Breast epithelium (tissue), 4 donors: ENCODE measurements at places on chromosomes 3 and 15. TPM values are rescaled to one million over a fixed set of nuclear protein-coding genes. Genes with fewer than 3 reads are reported as not detected.

Gene REC114
- not detected for total RNA-seq

Gene CCNB2
- 0.29 TPM for total RNA-seq

- no peak for DNase-seq
Observed at GRCh38 chr15:69265347-69265955, 33.3 kb upstream of the PAQR5 start.

DNA sequence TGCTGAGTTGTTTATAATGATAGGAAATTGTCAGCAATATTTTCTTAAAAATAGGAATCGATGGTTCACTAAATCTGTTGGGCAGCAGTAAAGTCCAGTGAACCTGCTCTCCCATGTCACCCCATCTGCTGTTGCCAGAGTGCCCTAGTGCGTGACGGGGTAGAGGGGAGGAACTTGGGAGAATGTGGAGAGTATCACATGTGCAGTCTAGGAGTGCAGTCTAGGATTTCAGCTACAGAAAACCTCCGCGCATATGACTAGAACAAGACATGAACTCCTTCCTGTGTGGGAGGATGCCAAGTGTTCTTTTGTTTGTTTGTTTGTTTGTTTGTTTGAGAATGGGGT is 74.6 kb upstream of the ACAD9 start:
- DNase-seq, result no peak

DNA sequence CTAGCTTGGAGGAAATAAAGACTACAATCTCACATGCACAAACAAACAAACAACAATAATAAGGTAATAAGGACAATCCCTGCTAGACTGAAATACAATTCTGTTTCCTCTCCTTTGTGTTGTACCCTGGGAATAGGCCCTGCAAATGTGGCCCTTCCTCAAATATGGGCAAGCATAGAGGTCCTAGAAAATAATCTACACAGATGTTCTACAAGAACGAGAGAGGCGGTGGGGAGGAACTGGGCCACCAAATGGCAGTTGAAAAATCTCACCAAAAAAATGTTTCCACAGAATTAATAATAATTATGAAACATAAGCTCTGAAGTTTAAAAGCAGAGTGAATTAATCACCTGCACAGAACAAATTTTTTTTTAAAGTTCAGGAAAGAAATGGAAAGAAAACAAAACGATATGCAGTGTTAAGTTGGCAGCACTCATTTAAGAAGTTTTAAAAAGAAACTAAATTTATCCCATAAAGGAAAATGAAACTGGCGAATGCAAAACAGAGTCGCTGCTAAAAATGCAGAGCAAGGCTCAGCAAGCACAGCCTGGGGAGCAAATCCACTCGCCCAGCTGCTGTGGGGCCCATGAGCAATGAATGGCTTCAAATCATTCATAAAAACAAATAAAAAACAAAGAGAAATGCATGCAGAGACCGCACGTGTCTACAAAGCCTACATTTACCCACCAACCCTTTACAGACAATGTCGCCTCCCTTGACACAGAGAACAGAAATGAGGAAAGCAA is 475.4 kb downstream of the OCA2 start:
- no peak for DNase-seq
